Small intestine (tissue), 16 donors: ENCODE measurements at places on chromosomes 4 and X.
A peak's percentile ranks its signal among the peaks of the same experiment; 100 is the strongest.

DNA sequence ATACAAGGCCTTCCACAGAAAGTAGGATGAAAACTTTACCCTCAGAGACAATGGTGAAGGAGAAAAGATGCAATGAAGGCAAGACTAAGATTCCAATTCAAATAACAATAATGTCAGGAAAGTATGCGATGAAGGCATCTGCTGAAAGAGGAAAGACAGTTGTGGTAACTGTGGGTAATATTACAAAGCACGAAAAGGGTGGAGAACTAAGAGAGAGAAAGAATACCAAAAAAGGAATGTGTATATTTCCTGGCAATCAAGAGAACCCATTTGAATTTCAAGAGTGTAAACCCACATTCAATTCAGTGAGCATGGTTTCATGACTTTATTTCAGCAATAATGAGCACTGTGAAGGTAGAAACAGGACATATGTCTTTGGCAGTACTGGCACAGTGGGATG, 225.5 kb downstream of the PALLD start:
- DNase-seq = no peak

DNA sequence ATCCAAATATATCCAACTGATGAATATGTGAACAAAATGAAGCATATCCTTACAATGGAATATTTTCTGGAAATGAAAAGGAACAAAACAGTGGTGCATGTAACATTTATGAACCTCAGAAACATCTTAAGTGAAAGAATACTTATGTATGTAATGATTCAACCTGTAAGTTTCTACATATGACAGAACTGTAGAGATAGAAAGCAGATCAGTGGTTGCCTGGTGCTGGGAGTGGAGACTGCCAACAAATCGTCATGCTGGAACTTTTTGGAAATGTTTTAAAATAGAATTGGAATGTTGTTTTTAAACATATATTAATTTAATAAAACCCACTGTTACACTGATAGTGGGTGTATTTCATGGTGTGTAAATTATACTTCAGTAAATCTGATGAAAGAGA, 667.5 kb downstream of the RAPGEF2 start:
- DNase-seq = no peak

- no peak for DNase-seq
Measured at GRCh38 chrX:19576742-19577141, 61.4 kb upstream of the MAP3K15 start.

- DNase-seq = no peak
Measured at GRCh38 chr4:108287834-108288413, 119.2 kb upstream of the LEF1 start.

- no peak for DNase-seq
Measured at GRCh38 chrX:31516527-31516926, 444.7 kb upstream of the FTHL17 start.

DNA sequence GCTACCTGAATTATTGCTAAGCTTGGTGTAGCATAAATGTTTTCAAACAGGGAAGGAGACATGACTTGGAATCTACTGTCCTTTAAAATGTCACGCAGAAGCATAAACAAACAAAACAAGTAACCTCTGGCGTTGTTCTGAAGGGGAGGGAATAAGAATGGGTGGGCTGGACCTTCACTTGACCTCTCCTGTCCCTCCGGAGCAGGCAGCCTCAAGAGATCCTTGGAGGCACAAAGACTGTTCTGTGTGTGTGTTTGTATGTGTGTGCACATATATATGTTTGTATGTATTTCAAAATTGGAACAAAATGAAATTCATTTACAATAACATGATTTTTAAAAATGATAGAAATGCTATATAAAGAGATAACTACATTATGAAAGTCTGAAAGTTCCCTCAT, 91.3 kb upstream of the DCLK2 start:
- no peak for DNase-seq

DNA sequence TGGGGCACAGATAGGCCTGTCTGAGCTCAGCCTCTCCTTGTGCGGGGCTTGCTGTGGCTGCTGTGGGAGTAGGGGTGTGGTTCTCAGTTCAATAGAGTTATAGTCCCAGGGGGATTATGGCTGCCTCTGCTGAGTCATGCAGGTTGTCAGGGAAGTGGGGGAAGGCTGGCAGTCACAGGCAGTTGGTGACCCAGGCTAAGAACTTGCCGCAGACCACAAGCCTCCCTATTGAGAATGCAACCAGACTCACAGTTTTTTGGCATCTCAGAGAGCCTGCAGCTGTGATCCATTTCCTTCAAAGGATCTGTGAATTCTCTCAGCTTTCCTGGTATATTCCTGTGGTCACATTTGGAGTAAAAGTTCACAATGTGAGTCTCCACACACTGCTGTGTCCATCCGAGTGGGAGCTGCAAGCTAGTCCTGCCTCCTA, 364.9 kb downstream of the ZNF674 start:
- no peak for DNase-seq

GRCh38 chr4:107742791-107743190, 22.8 kb upstream of the PAPSS1 start:
- no peak for DNase-seq

- no peak for DNase-seq
Measured at GRCh38 chr4:158065176-158065575, 107.6 kb downstream of the GASK1B start.

DNA sequence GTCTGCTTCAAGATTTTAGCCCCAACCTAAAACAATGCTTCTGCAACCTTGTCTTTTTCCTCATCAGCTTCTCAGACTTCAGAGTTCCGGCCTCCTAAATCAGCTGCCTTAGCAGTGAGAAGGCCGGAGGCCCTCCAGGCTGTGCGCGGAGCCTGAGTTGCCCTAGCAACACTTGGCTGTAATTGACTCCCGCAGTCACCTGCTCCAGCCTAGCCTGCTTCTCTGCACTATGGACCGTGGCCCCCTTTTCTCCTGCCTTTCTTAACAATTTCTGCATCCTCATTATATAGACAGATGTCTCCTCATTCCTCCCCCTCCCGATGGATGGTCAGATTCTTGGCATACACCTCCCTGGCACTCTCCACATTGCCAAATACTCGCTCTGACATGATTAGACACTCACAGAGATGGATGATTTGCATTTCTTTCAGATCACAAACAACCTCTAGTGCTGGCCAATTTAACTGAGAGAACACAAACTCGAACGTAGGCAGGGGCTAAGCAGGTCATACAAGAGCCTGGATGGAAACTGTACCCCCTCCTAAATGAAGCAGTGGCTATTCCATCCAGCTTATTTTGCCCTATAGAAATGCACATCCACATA, 9.5 kb upstream of the HUWE1 start:
- DNase-seq = no peak

- DNase-seq = no peak
Measured at GRCh38 chr4:24352112-24352511, 232.2 kb downstream of the DHX15 start.

DNA sequence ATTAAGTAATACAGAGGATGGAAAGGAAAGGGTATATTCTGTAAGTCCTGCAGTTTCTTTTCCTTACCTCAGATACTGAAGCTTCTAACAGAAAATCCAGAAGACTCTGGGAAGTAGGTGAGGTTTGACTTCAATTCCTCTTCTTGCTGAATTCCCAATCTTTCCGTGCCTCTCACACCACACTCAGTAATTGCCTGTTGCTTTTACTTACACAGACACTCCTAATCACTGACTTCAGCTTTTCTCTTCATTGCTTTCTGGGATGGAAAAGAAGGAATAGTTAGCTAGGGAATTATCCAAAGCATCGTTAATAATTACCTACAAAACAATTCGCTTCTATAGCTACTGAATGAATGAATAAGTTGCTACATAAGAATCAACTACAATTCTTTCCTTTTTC, 163.6 kb downstream of the FBXO8 start:
- DNase-seq = no peak

- DNase-seq = no peak
Measured at GRCh38 chr4:153440475-153440874, 25.7 kb upstream of the TMEM131L start.

DNA sequence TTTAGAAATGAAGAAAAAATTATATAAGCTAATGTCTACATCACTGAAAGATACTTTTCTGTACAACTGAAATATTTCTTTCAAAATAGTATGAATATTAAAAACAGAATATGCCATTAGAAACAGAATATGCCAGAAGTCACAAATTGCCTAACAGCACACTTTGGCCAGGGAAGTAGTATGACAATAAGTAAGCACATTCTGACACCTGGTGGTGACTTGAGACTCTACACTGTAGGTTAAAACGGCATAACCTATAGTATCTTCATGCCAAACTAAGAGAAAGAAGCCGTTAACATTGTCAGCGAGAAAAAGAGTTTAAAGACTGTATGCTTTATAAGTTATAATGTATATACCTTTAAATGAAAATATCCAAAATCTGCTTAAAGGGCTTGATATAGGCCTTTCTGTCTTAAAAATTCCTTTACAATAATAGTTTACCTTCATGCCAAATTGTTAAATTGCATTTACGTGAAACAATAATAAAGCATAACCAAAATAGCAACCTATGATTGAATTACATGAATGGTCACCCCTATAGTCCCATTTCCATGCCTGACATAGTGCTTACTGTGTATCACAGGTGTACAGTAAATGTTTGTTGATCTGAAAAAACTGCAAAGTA, 32.8 kb downstream of the FAM13A start:
- peak; percentile 86 for DNase-seq
